ENCODE measurements at places on chromosomes 13 and 19.

- DNase-seq = no peak
Measured at GRCh38 chr13:81393110-81393509, 1052.2 kb upstream of the SPRY2 start.

GRCh38 chr19:2869618-2870017, 2.5 kb downstream of the ZNF556 start:
- DNase-seq = no peak

GRCh38 chr13:47426126-47426849, 529.4 kb upstream of the HTR2A start:
- DNase-seq = no peak

DNA sequence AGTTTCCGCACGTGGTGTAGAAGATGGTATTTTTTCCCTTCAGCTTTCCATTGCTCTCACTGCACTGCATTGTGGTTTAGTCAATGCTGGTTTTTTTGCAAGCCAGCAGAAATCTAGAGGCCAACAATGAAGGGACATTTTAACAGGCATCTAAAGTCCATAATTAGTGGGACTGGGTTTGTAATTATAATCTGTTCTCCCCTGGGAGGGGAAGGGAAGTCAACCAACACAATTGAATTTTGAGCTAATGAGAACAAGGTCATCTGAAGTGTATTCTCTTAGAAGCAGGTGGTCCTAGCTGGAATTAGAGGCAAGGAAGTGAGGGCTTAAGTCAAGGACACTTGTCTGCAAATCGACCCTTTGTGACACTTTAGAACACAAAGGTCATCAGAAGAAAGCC, 156.4 kb downstream of the MYO16 start:
- no peak for DNase-seq

GRCh38 chr19:18119013-18119716, 21.6 kb downstream of the MAST3 start:
- no peak for DNase-seq

DNA sequence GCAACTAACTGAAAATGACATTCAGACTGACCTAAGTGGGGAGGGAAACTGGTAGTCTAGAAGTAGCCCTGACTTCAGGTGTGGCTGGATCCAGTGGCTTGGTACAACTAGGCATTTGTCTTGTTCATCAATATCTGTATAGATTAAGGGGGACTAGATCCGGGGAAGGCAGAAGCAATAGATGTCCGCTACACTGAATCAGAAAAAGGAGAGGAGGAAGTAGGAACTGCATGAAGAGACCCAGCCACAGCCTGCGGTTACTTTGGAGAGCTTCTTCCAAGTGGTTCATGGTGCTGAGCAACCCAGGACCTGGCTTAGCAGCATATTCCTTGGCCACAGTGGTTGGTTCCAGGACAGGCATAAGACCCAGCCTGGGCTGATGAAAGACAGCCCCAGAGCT, 9.9 kb upstream of the PRODH2 start:
- DNase-seq = no peak

DNA sequence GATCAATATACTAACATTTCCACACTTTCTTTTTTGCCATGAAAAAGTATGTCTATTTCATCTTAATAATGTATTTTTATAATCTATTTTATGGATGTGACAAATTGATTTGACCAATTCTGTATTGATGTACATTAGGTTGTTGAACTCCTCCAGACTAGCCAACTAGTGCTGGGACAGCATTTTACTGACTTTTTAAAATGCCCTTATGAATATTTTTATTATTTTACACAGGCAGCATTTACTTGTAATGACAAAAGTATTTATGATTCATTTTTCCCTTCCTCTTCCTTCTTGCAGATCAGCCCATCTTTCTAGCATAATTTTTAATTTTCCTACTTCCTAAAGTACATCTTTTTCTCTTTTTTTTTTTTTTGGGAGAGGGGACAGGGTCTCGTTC, 918 bp upstream of the FUZ start:
- peak; percentile 52 for DNase-seq

GRCh38 chr19:55247621-55248099, 11.2 kb downstream of the PPP6R1 start:
- DNase-seq = no peak

GRCh38 chr13:46866150-46866549, 30.7 kb downstream of the HTR2A start:
- peak; percentile 41 for DNase-seq

DNA sequence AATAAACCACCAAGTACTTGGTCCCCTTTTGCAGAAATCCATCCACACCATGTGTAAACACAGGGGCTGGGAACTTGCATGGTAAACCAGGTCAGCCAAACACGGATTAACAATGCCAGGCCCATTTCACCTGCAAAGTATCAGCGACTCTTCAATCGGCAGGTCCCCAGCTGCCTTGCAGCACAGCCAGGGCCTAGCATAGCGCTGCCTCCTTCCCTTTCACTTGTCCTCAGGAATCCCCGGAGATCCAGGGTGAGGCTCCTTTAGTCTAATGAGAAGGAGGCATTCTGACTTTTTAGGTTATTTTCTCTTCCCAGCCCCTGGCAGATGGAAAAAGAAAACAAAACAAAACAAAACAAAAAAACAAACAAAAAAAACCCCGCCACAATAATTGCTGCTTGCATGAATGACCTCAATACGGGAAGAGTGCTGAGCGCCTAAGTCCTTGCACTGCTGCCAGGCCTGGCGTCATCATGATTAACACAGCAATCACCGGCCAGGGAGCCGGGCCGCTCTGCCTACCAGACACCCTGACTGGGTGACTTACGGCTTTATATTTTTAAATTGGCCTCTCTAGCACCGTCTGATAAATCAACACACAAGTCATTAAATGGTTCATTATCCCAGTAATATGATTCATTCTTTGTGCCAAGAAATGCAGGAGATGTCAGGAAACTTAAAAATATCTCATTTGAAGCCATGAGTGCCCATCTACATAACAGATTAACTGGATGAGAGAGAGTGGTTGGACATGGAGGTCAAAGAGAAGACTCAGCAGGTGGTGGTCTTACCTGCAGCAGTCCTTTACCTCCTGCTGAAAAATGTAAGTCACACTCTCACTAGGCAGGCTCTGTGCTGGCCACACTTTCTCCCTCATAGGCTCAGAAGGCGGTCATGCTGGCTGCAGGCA, 692.7 kb downstream of the UQCRFS1 start:
- no peak for DNase-seq

DNA sequence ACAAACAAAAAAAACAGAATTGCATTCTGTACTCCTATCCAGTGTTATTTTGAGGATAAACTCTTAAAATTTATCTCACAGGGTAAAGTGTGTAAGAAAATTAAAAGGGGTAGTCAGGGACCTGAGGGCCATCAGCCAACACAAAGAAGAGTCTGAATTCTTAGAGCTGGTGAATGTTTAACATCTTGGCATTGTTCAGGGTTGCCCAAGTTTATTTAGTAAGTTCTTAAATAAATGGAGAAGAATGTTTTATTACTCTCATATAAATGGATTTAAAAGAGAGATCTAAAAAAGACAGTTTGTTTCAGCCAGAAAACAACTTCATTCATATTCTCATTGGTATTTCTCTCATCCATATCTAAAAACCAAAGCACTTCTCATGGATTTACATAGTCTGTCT, 171.7 kb downstream of the LACC1 start:
- DNase-seq = no peak

DNA sequence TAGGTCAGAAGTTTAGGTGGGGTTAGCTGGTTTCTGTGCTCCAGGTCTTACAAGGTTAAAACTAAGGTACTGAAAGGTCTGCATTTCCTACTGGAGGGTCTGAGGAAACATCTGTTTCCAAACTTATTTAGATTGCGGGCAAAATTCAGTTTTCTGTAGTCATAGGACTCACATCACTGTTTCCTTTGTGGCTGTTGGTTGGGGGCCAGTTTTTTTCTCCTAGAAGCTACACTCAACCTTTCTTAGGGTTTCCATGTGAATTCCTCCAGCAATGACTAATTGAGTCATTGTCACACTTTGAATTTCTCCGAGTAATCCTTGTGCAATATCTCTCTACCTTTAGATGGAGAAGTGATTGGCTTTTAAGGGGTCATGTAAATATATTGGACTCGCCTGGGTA, 773.4 kb upstream of the SLITRK1 start:
- no peak for DNase-seq

GRCh38 chr13:64277097-64277496, 2861.4 kb upstream of the PCDH20 start:
- no peak for DNase-seq

DNA sequence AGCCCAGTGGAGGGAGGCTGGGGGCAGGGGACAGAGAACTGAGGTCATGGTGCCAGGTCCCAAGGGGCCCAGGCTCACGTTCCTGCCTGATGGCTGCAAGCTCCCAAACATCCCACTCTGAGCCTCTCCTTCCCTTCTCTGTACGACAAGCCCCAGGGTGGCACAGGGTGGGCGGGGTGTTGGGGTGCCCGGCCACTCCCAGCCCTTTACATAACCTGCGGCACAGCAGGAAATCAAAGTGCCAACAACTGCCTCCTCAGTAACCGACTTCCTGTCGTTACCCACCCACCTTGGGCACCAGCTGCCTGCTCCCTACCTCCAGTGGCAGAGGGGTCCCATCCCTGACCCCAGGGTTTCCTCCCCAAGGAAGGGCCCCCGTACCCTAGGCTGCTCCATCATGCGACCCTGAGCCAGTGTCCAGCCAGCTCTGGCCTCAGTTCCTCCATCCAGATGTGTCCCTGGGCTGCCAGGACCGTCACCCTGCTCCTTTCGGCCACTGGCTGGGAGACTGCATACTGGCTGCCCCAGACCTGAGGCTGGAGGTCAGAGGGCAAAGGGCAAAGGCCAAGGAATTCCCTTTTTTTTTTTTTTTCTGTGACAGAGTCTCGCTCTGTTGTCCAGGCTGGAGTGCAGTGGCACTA, 27.7 kb upstream of the NFIC start:
- no peak for DNase-seq

GRCh38 chr13:97936036-97936435, 17.4 kb upstream of the IPO5 start:
- no peak for DNase-seq

GRCh38 chr19:19900729-19901444, at the start of gene ZNF93:
Gene ZNF93 (plus strand): TSS chr19:19900946. CDS start chr19:19901089, 143 bp downstream.
- peak; percentile 99 for DNase-seq

DNA sequence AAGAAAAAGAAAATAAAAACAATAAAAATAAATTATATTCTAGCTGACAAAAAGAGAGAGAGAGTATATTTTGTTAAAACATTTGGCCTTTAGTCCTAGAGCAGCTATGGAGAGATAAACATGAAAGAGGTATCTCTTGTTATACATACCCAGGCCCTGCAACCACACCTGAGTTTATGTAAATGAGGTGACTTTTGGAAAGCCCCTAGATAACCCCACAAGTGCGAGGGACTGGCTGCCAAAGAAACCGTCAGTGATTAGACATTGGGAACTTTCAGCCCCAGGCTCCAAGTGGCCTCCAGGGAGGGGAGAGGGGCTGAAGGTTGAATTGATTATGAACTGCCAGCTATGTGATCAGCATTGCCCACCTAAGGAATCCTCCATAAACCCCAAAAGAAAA, 2.1 kb upstream of the NLRP7 start:
- no peak for DNase-seq

DNA sequence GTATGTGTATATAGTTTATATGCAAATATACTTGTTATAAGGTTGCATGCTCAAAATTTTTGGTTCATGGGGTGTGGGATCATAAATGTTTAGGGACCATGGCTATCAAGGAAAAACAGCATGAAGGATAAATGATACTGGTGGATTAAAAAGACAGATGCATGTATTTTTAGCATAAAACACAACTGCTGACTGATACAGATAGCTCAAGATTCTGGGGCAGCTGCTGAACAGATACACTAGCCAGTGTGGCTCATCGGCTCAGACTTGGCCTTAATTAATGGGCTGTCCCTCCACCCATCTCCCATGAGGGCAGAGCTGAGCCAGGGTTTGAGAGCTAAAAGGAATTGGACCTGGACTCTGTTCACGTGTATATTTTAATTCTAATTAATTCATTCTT, 11.4 kb downstream of the ALOX5AP start:
- DNase-seq = no peak
